Hippocampal formation (tissue), 2 donors: ENCODE measurements at places on chromosomes 3 and 15.
A peak's percentile ranks its signal among the peaks of the same experiment; 100 is the strongest.

GRCh38 chr15:67413770-67414390 lies 107.1 kb upstream of the C15orf61 start:
- DNase-seq, result no peak

DNA sequence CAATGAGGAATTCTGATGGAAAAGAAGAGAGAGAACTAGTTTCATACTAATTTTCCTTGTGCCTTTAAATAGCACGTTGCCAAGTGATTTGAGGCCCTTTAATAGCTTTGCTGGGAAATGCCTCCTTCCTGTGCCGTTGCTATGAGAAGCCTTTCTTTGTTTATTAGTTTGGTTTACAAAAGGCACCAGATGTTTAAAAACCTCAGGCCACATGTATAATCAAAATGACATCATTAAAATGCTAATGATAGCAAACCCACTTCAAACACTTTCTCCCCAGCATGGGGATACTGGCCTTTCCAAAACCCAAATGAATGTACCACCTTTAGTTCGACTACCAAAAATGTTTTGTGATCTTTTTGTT lies 50.0 kb upstream of the TBC1D23 start:
- DNase-seq, result no peak

GRCh38 chr3:57935539-57935938 lies 72.7 kb upstream of the FLNB start:
- DNase-seq, result no peak

- peak; percentile 51 for DNase-seq
Observed at GRCh38 chr3:73868688-73869315, 244.1 kb upstream of the PDZRN3 start.

DNA sequence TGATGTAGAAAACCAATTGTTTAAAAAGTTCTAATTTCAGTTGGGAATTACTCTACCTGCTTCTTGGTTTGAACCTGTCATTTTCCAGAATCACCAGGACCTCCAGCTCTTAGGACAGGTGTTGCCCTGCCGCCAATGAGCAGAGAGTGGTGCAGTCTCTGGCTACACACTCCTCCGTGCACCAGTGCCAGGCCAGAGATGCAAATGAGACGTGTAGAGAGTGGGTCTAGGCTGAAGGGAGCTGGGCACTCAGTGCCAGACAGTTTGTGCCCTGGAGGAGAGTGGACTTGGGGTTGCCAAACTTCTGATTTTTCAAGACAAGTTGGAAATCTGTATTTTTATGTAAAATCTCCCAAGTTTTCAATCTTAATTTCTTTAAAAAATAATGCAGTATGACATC lies 566.2 kb downstream of the MAGI1 start:
- DNase-seq, result no peak

- DNase-seq, result no peak
Observed at GRCh38 chr3:14138109-14138877, 13.4 kb downstream of the TMEM43 start.

- DNase-seq, result no peak
Observed at GRCh38 chr3:128590948-128591347, 59.7 kb downstream of the RPN1 start.

DNA sequence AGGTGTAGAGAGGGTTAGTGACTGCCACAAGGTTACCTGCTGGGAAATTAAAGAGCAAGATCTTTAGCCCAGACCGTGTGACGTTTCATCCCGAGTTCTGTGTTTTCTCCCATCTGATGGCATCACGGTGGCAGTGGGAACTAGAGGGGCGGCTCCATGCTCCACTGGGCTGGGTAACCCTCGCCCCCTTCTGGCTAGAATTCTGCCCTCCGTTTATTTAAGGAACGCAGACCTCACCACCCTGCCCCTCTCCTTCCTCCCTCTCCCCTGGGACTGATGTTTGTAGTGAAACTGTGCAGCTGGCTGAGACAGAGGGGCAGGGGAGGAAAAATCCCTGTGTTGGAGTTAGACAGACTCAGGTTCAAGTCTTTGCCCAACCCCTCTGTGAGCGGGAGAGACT lies 65.6 kb downstream of the ITGA11 start:
- no peak for DNase-seq

GRCh38 chr3:149767720-149768119 lies 15.4 kb upstream of the COMMD2 start:
- DNase-seq, result peak; percentile 91

GRCh38 chr3:46862369-46863025 lies 747 bp downstream of the MYL3 start:
- no peak for DNase-seq

DNA sequence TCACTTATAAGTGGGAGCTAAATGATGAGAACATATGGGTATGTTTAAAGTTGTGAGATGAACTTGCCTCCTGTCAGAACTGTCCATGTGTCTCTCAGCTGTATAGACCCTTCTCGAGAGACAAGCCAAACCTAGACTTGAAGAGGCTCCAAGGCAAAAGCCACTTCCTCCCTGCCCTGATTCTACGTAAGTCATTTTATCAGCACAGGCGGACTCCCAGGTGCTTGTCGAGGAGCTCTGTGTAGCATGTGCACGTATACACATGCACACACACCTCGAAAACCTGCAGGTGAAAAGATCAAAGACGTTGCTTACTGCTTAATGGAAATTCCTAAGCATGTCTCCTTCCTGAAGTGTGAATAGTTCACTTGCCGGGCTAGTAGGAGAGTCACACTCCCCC lies 5.6 kb upstream of the CLEC3B start:
- DNase-seq, result no peak

GRCh38 chr3:143952569-143953072 lies 19.0 kb upstream of the DIPK2A start:
- DNase-seq, result no peak

GRCh38 chr15:69725957-69726356 lies 273.3 kb downstream of the RPLP1 start:
- peak; percentile 15 for DNase-seq

GRCh38 chr3:126134219-126134975 lies 46.0 kb downstream of the ALDH1L1 start:
- DNase-seq, result no peak

- no peak for DNase-seq
Observed at GRCh38 chr3:173354124-173354523, 43.4 kb upstream of the NLGN1 start.

DNA sequence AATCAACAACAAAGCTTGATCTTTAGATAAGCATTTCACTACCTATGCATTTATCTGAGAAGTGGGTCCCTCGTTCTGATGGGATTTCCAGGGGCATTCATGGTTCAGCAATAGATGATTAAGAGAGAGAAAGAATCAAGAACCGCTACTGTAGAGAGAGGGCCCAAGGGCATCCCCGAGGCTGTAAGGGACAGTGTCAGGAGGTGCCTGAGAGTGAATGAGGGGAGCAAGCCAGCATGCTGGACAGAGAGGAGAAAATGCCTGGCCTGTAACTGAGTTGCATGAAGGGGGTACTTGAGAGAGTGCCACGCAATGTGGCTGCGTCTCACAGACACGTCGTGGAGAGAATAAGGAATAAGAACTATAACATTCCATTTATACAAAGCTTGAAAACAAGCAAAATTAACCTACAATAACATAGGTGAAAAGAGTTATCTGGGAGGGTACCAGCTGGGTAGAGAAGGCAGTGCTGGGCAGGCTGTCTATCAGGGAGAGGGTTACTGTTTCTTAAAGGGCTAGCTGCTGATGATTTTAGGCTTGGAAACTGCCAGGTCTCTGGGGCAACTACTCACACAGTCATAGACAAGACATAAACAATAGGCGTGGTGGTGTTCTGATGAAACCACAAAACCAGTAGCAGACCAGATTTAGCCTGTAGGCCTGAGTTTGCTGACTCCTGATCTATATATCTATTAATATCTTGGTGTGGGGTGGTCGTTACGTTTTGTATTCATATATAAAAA lies 374.6 kb upstream of the CFAP20DC start:
- no peak for DNase-seq
